ENCODE measurements at places on chromosomes 2 and 18.
A peak's percentile ranks its signal among the peaks of the same experiment; 100 is the strongest.

GRCh38 chr18:11980494-11981191, 664 bp upstream of the IMPA2 start:
- DNase-seq, result peak; percentile 95

- DNase-seq, result no peak
These were observed 87.8 kb upstream of the BCL2L11 start for GRCh38 chr2:111032721-111033429.

DNA sequence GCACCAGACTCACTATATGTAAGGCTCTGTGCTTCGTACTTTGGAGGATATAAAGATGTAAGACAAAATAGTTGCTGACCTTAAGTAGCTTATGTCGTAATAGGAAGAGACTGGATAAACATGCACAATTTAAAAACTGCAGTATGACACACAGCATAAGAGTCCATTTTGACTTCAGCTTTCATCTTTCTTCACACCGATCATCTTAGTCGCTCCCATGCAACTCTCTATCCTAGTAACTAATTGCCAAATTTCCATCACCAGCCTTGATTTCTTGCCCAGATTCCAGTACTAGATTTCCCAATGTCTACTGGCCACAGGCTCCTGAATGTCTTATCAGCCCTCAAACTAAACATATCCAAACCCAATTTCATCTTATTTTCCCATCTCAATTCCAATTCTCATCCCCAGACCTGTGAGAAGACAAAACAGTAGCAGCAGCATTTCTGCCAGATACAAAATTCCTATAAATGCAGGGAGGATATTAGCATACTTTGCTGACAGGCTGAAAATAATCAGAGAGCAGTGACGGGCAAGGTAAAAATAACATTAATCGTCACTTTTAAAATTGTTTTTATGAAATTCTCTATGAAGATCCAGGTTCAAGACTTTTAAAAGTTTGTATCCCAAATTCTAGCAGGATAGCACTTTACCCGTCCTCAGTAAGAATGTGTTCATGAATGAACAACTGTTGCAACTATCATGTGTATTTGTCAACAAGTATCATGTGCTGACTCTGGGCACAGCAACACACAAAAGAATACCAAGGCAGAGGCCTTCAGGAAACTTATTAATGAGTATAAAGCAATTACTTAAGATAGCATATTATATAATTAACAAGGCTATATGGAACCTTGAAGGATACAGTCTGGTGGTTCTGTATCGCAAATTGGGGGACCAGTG, 42.2 kb downstream of the KIDINS220 start:
- DNase-seq, result no peak

- no peak for DNase-seq
These were observed 249.8 kb downstream of the ACKR3 start for GRCh38 chr2:236819275-236820002.

GRCh38 chr18:46502444-46502843, 154.6 kb downstream of the LOXHD1 start:
- no peak for DNase-seq

DNA sequence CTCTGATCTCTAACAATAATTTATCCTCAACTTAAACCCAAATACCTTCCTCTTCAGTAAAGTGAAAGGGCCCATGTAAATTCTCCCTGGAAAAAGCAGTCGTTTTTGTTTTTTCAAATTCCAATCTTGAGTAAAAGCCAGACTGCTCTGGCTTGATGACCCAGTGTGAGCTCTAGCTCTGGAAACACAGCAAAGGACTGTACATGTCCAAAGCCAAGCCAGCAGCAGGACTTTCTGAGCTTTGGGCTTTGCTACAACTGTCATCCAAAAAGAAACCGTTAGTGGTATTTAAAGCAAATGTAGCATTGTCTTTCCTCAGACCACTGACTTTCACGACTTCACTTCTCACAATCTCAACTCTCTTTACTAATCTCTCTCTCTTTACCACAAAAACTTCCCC, 25.4 kb downstream of the SH3YL1 start:
- DNase-seq, result no peak

GRCh38 chr2:44655401-44655864, 286.1 kb upstream of the SIX3 start:
- DNase-seq, result no peak

DNA sequence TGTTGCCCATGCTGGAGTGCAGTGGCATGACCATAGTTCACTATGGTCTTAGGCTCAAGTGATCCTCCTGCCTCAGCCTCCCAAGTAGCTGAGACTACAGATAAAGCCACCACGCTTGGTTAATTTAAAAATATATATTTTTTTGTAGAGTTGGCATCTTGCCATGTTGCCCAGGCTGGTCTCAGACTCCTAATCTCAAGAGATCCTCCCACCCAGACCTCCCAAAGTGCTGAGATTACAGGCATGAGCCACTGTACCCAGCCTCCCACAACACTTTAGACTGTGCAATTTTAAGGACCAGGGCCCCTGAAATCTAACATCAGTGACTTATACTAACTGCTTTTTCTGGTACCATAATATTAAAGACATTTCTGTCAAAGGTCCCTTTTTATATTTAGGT, 5.2 kb downstream of the TXNDC2 start:
- no peak for DNase-seq

GRCh38 chr2:31008561-31009114, 129.6 kb downstream of the GALNT14 start:
- DNase-seq, result no peak

DNA sequence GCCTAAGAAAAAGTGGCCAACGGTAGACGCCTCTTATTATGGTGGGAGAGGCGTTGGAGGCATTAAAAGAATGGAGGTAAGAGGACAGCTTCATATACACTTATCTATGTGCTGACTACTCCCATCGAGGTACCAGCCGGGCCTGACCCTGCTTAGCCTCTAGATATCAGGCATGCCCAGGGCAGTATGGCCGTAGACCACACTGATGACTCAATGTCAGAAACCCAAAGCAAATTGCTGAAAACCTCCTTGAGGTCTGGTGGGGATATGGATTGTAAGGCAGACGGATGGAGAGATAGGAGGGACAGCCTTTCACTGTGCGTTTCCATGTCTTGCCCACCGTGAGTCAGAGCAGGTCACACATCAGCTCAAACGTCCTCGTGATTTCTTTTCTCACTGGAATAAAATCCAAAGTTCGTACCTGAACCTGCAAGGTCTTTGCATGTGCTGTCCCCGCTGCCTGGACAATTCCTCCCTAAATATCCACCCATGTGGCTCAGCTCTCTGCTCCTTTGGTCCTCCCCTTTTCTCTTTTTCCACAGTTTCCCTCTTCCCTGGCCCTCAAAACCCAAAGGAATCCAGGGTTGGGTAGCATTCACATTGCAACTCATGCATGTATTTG, 168.9 kb downstream of the ANTXR1 start:
- DNase-seq, result no peak
